ENCODE measurements at places on chromosomes 2 and 18. TPM values are rescaled to one million over a fixed set of nuclear protein-coding genes. Genes with fewer than 3 reads are reported as not detected.

DNA sequence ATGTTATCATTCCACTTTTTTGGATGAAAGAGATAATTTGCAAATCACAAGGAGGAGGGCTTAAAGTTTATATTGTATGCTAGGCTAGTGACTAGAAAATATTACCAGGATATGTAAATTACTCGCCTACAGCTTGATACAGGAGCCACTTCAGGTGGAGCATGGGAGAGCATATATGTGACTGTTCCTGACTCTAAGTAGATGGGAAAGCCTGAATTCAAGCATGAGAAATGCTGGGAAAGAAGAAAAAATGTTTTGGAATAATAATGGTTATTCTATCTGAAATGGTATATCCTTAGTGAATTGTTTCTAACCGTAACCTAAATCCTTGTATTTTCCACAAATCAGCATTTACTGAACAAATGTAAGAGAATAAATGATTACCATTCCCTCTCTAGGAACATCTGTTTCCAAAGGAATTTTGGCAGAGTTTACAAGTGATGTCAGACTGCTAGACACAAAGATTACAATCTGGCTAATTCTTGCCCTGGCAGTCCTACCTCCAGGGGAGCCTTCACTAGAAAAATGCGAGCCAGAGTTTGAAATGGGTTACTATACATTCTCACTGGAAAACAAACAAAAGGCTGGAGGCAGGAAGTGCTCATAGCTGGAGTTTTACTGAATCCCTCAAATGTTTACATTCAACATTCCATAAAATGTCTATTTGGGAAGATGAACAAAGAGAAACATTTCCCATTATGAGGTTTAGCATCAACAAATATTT is 129.4 kb upstream of the MAPRE2 start:
- peak; percentile 85 for DNase-seq

- peak; percentile 98 for DNase-seq
These were observed 153.7 kb downstream of the TGIF1 start for GRCh38 chr18:3603421-3604234.

- DNase-seq = peak; percentile 99
These were observed at the start of gene VPS4B for GRCh38 chr18:63422087-63422863. Gene VPS4B, minus strand, starts transcription at chr18:63422476. Its CDS starts 217 bp downstream, at chr18:63422259.

DNA sequence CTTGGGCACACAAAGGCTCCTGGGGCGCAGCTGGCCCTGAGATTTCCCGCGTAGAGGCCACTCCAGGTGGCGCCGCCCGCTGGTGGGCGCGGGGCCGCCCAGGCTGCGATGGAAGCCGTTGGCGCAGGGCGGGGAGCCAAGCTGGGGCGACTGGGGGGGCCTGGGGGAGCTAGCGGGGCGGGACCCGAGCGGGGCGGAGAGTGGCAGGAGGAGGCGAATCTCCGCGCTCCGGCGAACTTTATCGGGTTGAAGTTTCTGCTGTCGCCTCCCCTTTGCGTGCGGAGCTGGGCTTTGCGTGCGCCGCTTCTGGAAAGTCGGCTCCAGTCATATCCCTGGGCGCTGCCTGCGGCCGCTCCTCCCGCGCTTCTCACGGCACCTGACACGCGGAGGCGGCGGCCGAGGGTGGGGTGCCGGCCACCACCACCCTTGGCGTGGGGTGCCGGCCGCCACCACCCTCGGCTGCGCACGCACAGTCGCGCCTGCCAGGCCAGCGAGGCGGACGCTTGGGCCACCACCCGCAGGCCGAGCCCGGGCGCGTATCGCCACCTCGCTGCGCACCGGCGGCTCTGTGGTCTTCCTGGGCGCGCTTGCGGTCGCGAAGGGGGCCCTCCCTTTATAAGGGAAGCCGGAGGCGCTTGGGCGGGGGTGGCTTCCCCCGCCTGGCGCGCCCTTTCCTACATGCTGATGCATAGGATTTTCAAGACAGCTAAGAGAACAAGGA is 919 bp upstream of the CYP1B1 start:
- DNase-seq = peak; percentile 98

DNA sequence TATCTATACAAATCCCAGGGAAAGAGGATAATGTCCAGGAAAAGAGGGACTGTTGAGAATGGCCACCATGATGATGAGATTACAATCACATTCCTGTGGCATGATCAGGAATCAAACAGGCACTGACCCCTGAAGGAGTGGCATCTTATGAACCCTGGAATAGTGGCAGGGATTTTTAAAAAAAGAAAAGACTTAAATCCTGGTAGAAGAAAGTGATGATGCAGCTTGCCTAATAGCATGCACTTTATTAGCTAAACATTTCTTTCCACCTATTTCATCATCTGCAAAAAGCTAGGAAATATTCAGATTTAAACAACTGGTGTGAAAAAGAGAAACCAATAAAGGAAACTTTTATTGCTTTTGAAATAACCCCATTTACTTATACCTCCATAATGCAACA is 87.2 kb upstream of the FSHR start:
- peak; percentile 20 for DNase-seq

DNA sequence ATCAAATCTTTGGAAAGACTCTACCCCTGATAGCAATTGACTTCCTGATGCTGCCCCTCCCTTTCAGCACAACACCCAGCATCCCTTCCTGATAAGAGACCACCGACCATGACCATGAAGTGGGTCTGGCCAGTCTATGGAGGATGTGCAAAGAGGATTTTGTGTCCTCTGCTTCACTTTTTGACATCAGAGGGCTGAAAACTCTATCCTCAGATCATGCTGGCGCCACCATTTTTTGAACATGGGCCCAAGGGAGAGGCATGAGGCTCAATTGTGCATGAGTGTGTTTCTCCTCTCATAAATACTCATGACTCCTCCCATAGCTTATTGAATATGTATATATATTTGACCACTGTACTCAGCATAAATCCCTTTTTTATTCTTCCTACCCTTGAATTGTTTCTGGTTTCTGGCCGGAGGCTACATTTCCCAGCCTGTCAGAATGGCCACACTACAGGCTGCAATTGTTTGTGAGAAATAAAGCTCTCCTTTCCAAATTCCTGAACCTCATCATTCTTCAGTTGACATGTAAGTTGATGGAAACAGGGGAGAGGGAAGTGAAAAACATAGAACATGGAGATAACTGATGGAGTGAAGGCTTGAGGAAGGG is 314.1 kb downstream of the MYCN start:
- no peak for DNase-seq

GRCh38 chr2:240670402-240670801 is 12.3 kb downstream of the AQP12B start:
- DNase-seq = no peak

GRCh38 chr18:43277164-43277600 is at the start of gene SYT4:
Gene SYT4, minus strand, starts transcription at chr18:43277490. Its CDS starts 209 bp downstream, at chr18:43277281.
- peak; percentile 63 for DNase-seq

GRCh38 chr2:152573168-152573567 is 144.1 kb downstream of the PRPF40A start:
- DNase-seq = peak; percentile 96

- no peak for DNase-seq
These were observed 549.6 kb upstream of the CELF4 start for GRCh38 chr18:38115201-38115600.

DNA sequence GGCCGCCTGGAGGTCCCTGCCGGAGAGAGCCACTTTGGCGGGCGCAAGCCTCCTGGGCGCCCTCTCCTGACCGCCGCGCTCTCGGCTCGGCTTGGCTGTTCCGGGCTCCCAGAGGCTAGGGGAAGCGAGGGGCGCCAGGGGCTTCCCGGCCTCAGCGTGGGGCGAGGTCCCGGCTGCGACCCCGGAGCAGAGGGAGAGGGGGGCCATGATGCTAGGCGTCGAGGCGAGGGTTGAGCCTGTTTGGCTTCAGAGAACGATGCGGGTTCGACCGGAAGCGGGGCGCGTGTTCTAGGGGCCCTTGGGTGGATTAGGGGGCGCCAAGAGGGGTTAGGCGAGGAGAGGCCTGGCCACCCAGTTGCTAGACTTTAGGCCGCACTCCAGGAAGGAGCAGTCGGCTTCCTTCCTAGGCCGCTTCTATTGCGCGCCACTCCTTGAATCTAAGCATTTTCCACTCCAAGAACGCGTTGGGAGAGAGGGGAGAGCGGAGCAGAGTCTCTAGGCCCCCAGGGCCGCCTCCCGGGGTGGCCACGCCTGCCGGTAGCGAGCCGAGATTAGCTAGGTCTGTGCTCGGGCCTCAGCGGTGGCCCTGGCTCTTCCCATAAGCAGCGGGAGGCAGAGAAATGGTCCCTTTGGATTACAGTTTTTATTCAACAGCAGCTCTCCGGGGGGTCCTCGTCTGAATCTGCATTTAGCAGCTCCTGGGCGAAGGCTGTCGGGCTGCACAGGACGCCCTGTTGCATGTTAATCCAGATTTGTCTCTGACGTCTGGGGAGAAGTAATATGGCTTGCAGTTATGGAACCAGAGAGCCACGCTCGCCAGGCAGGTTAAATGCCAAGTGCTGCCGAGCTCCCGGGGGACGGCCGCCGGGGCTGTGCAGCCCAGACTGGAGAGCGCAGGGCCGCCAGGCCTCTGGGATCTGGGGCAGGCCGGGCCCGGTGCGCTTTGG is 11.3 kb downstream of the MEIS1 start:
- DNase-seq = peak; percentile 72

GRCh38 chr2:161436411-161436810 is 20.3 kb downstream of the TBR1 start:
- DNase-seq = peak; percentile 95

GRCh38 chr18:50396005-50396660 is 21.3 kb downstream of the SKA1 start:
- no peak for DNase-seq

DNA sequence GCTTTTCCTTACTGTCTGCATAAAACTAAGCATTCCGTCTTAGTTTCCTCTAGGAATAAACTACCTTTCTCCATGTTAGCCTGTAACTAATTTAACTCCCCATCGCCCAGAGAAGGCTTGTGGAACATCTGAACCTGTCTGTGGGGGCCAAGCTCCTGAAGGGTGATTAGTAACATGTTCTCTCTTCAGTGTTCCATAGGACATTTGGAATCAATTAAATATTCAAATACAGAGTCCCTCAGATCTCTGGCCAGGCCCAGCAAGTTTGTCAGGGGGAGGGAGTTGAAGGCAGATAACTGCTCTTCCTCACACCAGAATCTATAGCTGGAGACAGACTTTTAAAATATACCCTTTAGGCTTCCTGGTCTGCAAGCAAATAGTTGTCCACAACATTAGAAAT is 8.8 kb downstream of the RDH14 start:
- peak; percentile 16 for DNase-seq

- DNase-seq = no peak
These were observed 75.9 kb downstream of the EVA1A start for GRCh38 chr2:75484840-75485239.

- DNase-seq = no peak
These were observed 17.1 kb downstream of the NEMP2 start for GRCh38 chr2:190517468-190517867.

DNA sequence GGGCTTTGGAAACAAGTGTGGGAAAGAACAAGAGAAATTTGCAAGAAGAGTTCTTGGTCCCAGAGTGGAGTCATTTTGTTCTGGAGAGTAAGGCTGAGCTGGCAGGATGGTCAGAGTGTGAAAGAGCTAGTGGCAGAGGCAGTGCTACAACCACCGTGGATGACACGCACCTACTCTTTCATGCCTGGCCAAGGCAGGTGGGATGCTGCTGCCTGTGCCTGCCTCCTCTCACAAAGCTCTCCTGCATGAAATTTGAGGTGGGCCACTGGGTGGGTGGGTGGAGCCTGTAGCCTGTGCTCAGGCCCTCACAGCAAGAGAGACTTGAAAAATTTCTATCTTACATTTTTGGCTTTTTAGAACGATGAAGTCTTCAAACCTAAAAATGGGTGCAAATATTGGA is 9.4 kb upstream of the INO80C start:
- no peak for DNase-seq

DNA sequence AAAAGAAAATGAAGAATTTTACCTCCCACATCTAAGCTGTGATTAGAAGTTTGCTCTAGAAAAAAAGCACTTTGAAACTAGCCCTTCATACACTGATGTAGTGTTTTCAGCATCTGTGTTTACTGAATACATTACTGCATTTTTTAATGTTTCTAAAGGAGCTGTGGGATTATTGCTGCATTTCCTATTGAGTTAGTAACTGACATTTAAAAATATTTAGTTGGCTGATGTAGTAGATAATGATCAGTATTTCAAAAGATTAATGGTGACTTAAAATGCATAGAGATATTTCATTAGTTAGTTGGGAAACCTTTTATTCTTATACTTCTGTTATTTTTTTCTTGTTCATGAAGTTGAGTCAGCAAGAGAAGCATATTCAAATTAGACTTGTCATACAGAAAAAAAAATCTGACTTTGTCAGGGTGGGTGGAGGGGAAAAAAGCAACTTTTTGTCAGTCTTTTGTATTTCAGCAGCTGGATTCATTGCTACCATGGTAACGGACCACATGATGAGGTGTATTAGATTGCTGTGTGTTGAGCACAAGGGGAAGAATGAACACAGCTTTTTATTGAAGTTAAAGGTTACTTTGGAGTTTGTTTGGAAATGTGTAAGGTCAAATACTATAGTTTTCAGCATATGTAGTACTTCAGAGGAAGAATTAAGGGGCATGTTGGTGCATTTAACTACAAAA is at the start of gene DTNA:
TSS of gene DTNA (plus strand) at position 549 of the 692 bp plus-strand sequence. CDS start 45,679 bp downstream, outside the sequence.
- DNase-seq = peak; percentile 97

DNA sequence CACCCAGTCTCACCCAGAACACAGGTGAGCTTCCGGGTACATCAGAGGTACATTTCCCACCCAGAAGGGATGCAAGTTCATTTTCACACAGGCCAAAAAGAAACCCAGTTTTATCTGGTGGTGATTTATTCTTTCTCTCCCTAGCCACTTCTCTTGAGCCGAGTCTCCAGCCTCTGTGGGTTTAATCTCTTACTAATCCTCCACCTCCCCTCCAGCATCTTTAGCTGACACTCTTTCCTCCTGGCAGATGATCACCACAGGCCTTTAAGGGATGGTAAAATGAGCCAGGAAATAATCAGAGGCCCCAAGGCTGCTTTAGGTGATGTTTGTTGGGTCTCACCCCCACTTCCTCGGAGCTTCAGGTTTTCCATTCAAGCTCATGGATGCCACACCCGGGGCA is 145.7 kb upstream of the DLX2 start:
- DNase-seq = no peak

- peak; percentile 90 for DNase-seq
These were observed 83.9 kb downstream of the PDK1 start for GRCh38 chr2:172639823-172640222.

GRCh38 chr2:147197754-147198483 is 646.9 kb upstream of the ACVR2A start:
- DNase-seq = no peak

Gene ADD2
- under 0.01 TPM for total RNA-seq

Gene APOB
- total RNA-seq = not detected

Gene TRABD2A
- 5.7 TPM for total RNA-seq

Gene C2orf15
- total RNA-seq = not detected

Gene AMMECR1L
- total RNA-seq = 20.9 TPM

Gene IL1F10
- not detected for total RNA-seq

Gene EMILIN1
- 229 TPM for total RNA-seq

Gene MC2R
- not detected for total RNA-seq

Gene IL36B
- total RNA-seq = not detected

Gene CCDC138
- 4.1 TPM for total RNA-seq

Measured in GM23248 (cell line).